ENCODE measurements at places on chromosomes 4 and X. TPM values are rescaled to one million over a fixed set of nuclear protein-coding genes. Genes with fewer than 3 reads are reported as not detected.

Gene OCRL
- 9.7 TPM for total RNA-seq

Gene GPR50
- not detected for total RNA-seq

Gene WFS1
- total RNA-seq, result 52.8 TPM

Gene CSAG3
- total RNA-seq, result not detected

- DNase-seq, result no peak
Observed at GRCh38 chrX:120690344-120690743, 60.5 kb upstream of the C1GALT1C1 start.

Data from A172 (cell line).